ENCODE measurements at places on chromosomes 12 and 14.

GRCh38 chr14:39406560-39406959, 25.7 kb downstream of the FBXO33 start:
- DNase-seq = no peak

GRCh38 chr14:69561893-69562292, 12.8 kb downstream of the CCDC177 start:
- no peak for DNase-seq

DNA sequence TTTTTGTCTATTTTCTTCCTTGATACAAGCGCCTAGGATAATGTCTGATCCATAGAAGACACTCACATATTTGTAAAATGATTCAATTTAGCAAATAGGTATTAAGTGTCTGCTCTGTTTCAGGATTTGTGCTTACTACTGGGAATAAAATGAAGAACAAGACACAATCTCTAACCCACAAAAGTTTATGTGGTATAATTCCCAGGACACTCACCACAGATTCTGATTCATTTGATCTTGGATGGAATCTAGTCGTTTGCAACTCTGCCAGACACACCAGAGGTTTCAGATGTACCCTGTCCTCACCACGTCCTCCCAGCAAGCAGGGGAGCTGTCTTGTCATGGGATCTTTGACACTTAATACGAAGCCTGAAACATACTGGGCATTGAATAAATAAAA, 208.3 kb downstream of the LRIG3 start:
- DNase-seq = no peak

GRCh38 chr14:30134936-30135335, 207.3 kb upstream of the PRKD1 start:
- DNase-seq = no peak

- DNase-seq = no peak
These were observed 6.1 kb downstream of the FAM186A start for GRCh38 chr12:50390316-50390741.

DNA sequence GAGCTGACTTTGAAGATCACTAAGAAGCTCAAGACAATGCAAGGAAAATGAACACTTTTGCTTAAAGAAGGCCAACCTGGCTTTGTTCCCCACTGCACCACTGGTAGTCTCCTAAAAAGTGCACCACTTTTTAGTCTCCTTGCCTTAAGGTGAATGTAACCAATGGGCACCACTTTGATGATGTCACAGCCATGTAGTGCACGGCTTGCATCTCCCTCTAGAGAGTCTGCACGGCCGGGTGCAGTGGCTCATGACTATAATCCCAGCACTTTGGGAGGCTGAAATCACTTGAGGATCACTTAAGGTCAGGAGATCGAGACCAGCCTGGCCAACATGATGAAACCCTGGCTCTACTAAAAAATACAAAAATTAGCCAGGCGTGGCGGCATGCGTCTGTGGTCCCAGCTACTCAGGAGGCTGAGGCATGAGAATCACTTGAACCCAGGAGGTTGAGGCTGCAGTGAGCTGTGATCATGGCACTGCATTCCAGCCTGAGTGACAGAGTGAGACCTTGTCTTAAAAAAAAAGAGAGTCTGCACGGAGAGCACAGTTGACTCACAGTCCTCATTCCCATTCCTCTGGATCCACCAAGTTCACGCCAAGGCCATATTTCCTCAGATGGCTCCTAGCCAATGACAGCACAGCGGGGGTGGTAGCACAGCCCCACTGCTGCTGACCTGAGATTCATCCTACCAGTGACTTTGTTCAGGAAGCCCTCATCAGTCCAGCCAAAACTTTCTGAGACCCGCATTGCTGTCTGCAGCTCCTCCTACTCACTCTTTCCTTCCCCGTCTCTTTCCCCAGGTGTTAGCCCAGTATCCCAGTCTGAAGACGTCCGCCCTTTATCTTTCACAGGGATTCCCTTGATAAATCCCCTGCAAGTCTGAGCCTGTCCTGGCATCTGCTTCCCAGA, 16.5 kb upstream of the IFT81 start:
- DNase-seq = no peak

- no peak for DNase-seq
These were observed 28.2 kb downstream of the KIAA0586 start for GRCh38 chr14:58455593-58456265.

DNA sequence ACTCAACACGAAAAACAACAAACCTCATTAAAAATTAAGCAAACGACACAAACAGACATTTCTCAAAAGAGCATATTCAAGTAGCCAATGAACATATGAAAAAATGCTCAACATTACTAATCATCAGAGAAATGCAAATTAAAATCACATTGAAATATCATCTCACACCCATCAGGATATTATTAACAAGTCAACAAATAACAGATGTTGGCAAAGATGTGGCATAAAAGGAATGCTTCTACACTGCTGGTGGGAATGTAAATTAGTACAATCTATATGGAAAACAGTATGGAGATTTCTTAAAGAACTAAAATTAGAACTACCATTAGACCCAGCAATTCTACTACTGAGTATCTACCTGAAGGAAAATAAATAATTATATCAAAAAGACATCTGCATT, 182.2 kb downstream of the KITLG start:
- DNase-seq = no peak

DNA sequence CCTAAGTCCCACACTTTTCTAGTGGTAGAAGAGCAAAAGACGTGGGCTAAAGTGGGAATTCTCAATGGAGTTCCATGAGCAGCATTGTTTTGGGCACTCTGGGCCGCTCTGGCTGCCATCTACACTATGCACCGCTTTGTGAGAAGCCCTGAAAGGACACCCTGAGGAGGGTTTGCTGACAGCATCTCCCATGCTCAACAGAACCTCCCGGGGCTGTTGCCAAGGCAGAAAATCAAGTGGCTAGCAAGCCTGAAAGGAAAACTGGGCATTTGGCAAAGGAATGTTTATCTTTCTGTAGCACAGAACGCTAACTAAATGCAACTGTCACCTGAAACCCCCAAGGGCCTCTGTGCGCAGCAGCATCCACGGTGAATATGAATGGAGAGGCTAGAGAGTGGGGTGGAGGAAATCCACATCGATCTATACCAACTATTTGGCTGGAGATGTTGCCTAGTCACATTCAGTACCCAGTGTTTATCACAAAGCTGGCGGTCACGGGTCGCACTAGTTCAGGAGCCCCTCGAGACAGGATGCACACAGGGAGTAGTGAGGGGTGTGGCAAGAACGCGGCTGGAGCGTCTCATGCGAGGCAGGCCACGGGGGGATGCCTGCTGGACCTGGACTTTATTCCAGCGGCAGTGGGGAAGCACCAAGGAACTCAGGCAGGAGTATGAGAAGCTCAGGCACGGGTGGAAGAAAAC, 14.2 kb downstream of the APPL2 start:
- no peak for DNase-seq

DNA sequence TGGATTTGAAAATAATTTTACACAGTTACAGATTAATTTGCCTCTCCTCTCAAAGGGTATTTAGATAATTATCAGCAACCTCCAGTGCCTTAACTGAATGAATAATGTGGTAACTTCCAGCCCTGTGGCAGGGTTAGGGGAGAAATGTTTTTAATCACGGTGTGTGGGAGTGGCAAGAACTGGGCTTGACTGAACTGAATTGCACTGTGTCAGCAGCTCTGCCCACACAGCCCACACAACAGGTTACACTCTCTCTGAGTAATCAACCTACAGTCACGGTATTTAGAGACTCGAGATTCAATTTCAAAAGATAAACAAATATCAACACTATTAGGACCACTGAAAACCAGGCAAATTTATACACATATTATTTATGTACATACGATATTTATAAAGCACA, 198.5 kb downstream of the KCNC2 start:
- no peak for DNase-seq

GRCh38 chr12:113151655-113152054, 2.1 kb downstream of the CFAP73 start:
- no peak for DNase-seq

DNA sequence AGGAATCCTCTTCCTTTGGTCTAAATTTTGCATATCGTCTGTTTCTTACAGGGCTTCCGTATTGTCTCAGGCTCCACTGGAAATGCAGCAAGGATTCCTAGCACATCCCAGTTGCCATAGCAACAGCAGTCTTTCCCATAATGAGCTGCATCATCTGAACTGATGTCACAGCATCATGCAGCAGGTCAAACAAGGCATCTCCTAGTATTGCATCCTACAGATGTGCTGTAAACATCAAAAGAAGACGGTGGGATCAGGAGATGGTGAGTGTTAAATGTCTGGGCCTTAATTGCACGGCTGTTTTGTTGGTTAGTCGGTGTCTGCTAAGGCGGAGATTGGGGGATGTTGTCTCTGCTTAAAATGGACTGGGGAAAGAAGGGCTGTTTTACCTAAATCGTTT, at the start of gene AKAP6:
TSS of gene AKAP6 (plus strand) at position 153 of the 400 bp plus-strand sequence. CDS start 104,196 bp downstream, outside the sequence.
- no peak for DNase-seq

DNA sequence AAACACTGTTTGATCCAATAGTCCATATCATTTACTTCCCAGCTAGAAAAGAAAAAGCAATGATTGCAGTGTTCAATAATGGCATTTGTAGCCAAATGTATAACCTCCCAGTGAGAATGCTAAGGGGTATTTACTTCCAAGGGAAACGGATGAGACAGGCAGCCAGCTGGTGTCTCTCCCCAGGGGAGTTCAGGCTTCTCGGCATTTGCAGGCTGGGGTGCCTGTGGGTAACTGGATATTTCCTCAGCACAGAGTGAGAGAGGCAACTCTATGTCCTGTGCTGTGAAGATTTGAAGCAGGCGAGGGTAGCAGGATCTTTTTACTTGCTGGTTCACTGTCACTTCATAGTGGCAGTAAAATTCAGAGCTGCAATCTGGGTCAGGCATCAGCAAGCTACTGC, 1455.6 kb upstream of the TMEM132C start:
- no peak for DNase-seq

DNA sequence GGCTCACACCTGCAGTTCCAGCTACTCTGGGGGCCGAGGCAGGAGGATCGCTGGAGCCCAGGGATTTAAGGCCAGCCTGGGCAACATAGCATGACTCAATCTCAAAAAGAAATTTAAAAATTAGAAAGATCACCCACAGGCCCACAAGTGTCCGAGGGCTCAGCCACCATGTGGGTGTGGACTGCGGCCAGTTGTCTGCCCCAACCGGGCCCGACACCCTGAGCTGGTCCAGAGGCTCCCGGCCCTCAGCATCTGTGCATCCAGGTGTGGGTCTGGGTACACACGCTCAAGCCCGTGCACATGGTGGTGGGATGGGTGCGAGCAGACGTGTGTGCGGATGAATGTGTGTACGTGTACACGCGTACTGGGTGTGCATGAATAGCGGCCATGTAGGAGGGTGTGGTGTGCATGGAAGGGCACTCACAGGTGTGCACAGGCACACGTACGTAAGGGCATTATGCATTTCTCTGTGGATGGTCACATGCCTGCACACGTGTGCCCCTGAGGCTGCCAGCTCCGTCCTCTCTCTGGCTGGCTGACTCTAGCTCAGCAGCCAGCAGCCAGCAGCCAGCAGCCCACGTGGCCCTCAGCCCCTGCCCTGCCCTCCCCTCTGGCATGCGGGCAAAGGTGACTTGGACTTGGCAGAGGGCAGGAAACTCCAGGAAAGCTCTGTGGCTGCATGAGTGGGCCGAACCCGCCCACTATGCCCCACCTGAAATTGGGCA, 23.3 kb upstream of the NUDT14 start:
- no peak for DNase-seq

- DNase-seq = no peak
These were observed 1.0 kb downstream of the FAIM2 start for GRCh38 chr12:49902399-49903350.

DNA sequence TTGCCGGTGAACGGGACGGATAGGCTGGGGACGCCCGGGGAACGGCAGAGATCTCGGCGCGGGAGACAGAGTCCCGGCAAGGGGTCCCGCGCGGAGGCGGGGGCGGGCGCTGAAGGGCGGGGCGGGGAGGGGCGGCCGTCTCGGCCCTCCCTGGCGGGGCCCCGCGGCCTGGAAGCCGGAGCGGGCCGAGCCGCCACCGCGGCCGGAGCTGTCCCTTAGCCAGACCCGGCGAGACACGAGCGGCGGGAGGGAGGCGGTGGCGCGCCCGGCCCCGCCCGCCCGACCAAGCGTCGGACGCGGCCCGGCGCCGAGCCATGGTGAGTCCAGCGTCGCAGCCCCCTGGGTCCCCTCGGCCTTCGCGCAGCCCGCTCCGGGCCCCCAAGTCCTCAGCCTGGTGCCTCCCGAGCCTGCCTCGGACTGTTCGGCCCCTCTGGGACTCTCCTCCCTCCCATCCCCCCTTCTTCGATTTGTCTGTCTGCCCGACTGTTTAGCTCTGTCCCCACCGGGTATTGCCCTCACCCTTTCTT, at the start of gene ARHGEF40:
TSS of gene ARHGEF40 (plus strand) at position 222 of the 527 bp plus-strand sequence. CDS start at position 315, 93 bp downstream.
- DNase-seq = no peak

DNA sequence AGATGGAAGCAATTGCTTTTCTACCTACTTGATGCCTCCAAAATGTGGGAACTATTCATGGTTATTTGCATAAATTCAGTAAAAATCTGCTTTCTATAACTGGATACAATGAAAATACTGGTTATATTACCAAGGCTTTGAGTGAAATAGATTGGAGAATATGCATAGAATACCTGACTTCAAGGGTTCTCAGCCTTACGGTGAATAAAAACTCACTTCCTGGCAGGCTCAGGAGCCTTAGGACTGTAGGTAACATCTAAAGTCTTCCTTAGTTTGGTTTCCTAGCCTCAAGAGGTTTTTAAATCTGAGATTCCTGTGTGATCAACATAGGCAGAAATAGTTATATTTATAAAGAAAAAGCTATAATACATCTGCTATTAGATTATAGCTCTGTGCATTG, 158.6 kb downstream of the SLC41A2 start:
- no peak for DNase-seq

DNA sequence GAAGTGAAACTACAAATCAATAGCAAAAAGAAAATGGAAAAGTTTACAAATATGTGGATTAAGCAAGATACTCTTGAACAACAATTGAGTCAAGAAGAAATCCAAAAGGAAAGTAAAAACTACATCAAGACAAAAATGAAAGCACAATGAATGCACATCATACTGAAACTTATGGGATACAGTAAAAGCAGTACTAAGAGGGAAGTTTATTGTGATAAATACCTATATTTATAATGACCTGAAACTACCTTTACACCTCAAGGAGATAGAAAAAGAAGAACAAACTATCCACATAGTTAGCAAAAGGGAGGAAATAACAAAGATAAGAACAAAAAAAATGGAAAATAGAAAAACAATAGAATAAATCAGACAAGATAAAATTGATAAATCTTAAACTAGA, 375.0 kb downstream of the TRHDE start:
- DNase-seq = no peak

DNA sequence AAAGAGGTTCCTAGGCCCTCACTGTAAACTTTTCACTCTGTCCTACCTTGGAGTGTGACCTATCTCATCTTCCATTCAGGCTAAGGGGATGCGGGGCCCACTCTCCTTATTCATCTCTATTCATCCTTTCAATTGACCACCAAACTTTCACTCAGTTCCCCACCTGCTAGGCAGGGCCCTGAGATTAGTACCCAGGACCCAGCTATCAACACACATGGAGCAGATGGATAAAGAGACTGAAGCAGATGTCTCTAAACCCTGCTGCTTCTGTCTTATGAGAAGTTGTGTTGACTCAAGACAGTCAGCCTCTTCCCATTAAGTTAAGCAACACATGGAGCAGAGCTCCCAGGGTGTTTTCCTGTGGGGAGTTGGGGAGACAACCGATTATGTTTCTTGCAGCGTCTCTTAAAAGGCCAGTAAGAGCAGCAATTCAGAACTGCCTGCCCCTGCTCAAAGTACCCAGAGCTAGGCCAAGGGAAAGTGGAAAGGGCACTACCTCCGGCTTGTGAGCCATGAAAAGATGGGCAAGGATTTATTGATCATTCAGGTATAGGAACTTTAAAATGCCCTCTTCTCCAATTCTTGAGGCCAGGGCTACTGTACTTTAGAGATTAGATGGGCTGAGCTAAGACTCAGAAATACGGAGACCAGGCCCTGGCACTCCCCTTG, 10.7 kb downstream of the KRT76 start:
- DNase-seq = no peak

GRCh38 chr12:57216014-57216911, at the start of gene NXPH4:
TSS of gene NXPH4 (plus strand) at chr12:57216794. CDS start at chr12:57216970, 176 bp downstream.
- no peak for DNase-seq

All from GM18507 (cell line).